Activated T-cell treated with anti-CD3 and anti-CD28 coated beads for 48 hours (primary cell): ENCODE measurements at places on chromosomes 2 and 18.

DNA sequence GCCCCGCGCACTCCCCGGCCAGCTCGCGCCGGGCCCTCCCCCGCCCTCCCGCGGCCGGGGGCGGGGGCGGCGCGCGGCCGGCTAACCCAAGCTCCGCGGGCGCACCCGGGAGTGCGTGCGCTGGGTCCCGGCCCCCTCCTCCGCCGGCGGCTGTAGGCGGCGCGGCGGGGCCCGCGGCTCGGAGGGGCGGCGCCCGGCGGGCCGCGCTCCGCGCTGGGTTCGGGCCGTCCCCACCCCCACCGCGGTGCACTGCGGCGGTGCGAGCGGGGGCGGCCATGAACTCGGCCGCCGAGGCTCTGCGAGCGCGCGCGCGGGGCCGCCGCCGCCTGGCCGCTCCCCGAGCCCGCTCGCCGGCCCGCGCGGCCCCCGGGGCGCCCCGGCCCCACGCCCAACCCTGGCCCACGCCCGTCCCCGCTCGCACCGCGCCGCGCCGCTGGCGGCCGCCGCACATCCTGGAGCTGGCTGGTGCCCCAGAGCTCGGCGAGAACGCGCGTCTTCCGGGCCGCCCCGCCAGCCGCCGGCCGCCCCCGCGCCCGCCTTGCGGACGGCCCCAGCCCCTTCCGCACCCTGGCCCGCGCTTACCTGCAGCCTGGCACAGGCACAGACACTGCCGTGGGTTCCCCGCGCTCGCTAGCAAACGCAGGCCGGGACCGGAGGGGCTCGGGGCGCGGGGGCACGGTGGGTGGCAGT lies at the start of gene ZBTB14:
Gene ZBTB14, minus strand, starts transcription at position 496 of the 690 bp plus-strand sequence. CDS start 2,480 bp downstream, outside the sequence.
- peak; percentile 58 for DNase-seq

GRCh38 chr18:9147440-9148202 lies 11.0 kb downstream of the ANKRD12 start:
- no peak for DNase-seq

- no peak for DNase-seq
Observed at GRCh38 chr2:45256867-45257641, 247.8 kb upstream of the SIX2 start.

DNA sequence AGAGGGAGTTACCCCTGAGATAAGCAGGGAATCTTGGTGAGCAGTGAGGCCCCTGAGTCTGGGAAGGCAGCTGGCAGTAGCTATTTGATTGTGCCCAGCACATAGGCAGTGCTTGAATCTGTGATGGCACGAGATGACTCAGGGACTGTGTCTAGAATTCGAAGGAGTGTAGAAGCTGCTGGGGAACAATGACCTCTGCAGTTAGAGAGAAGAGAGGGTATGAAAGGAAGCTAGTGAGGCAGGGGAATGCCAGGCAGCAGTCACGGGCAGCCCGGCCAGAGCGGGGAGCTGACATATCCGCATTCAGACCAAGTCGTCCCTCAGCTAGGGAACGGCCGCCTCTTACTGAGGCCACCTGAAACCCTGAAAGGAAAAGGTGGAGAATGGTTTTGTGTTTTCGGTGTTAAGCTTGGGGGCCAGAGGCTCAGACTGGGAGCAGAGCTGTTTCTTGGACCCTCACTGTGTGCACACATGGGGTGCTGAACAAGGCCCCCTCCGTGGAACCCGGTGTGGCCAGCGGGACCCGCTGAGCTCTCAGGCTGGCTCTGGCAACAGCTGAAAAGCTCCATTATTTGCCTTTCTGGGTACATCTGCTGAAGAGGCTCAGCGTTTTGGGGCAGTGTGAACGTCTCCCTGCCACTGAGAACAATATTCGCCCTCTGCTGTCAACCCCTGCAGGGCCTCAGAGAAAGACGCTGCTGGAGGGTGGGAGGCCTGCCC lies 32.9 kb downstream of the ARHGEF4 start:
- DNase-seq: no peak

DNA sequence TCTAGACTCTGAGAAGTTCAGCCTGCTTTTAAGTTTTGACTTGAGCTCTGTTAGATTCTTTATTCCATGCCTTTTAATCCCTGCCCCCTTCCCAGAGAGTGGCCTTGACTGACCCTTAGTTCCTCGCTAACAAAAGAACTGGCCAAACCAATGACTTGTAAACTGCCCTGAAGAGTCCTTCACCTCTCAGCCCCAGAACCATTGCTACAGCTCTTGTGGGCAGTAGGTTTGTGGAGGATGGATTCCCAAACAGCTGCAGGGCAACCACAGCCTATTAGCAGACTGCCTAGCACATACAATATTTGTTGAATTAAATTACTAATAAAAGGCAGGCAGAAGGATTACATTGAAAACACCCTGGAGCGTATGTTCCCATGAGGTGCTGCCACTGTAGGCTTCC lies 163.9 kb downstream of the MAIP1 start:
- no peak for DNase-seq

DNA sequence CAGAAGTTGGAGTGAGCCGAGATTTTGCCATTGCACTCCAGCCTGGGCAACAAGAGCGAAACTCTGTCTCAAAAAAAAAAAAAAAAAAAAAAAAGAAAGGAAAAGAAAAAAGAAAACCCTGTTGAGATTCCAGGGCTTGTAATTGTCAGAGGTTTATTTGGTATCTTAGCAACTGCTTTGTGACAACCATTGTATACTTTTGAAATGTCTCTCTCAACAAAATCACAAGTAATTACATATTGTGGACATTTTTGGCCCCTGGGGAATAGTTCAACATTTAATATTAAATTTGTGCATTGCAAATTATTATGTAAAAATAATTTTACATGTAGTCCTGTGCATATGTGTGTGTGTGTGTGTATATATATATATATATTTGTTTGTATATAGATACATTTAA lies 270.8 kb downstream of the GALNT13 start:
- no peak for DNase-seq

DNA sequence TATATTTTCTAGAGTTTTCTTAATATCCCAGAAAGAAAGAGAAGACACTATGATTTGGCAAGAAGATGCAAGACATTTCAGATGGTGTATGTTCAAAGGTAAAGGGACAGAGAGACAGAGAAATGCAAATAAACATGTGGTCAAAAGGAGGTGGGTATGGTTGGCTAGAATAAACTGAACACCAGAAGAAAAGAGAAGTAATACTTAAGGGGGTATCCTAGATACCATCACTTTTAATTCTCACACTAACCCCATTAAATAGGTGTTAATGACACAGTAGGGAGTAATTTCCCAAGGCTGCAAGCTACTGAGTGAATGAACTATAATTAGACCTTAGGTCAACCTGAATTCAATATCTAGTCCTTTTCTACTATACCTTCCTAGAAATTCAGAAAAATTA lies 111.2 kb upstream of the CD226 start:
- DNase-seq: no peak

DNA sequence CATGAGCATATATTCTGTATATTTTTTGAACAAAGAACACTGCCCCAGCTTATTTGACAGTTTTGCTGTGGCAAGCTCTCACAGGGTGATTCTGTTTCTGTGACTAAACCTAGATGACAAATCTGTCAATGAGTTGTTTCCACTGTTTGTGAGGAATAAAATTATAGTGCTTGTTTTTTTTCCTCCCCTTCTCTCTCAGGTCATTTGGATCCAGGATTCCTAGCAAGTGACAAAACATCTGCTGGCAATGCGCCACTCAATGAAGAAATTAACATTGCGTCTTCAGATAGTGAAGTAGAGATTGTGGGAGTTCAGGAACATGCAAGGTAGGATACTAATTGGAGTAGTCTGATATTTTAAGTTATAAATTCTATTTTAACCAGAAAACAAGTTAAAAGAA lies 149.3 kb downstream of the HAUS1 start:
- no peak for DNase-seq

DNA sequence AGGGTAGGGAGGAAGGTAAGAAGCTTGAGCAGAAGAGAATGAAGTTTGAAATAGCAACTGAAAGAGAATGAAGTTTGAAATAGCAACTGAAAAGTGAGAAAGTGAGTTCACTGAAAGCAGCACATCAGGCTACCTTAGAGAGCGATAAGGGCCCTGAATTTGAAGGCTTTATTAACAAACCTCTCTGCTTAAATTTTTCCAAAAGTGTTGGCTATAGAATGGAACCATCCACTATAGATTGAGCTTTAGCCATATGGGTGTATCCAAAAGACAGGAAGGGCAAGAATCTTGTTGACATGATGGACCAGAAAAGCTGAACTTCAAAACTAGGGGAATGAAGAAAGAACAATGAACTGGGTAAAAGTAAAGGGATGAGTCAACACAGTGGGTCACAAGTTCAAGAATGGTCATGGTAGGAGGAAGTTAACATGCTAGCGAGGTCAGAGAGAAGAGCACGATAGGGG lies 122.5 kb downstream of the ASXL3 start:
- DNase-seq: no peak

DNA sequence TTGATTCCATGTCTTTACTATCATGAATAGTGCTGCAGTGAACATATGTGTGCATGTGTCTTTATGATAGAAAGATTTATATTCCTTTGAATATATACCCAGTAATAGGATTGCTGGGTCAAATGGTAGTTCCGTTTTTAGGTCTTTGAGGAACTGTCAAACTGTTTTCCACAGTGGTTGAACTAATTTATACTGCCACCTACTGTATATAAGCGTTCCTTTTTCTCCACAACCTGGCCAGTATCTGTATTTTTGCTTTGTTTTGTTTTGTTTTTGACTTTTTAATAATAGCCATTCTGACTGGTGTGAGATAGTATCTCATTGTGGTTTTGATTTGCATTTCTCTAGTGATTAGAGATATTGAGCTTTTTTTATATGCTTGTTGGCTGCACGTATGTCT lies 641.6 kb downstream of the SUCLG1 start:
- no peak for DNase-seq

DNA sequence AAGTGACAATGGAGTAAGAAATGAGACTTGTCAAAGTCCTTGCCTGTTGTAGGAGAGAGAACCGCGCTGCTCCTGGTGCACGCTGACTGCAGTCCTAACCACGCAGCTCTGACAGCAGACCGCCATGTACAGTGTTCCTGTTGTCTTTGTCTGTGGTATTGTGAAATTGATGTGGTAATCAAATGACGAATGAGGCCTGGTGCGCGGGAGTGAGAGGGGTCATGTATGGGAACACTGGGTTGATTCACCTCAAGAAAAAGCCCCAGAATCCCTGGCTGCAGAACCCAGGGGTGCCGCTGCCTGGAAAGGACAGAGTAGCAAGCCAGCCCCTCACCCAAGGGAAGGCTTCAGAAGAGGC lies 64.0 kb downstream of the INPP4A start:
- DNase-seq: peak; percentile 61

GRCh38 chr2:46277431-46278190 lies 19.6 kb upstream of the EPAS1 start:
- DNase-seq: no peak

GRCh38 chr2:6518361-6518760 lies 347.3 kb downstream of the CMPK2 start:
- no peak for DNase-seq

- DNase-seq: no peak
Observed at GRCh38 chr2:44087714-44088092, 81.0 kb upstream of the PPM1B start.
